ENCODE measurements at places on chromosomes 3 and 15. TPM values are rescaled to one million over a fixed set of nuclear protein-coding genes. Genes with fewer than 3 reads are reported as not detected.

EPHB3 gene
- total RNA-seq, result 45.3 TPM

LRRC2 gene
- total RNA-seq, result 4.1 TPM

RTP3 gene
- total RNA-seq, result not detected

UBAP1L gene
- total RNA-seq, result 5.6 TPM

PYGO1 gene
- total RNA-seq, result 13.1 TPM

ARRDC4 gene
- 27.7 TPM for total RNA-seq

KBTBD13 gene
- 1.2 TPM for total RNA-seq

CLDN16 gene
- total RNA-seq, result 73.5 TPM

XCR1 gene
- total RNA-seq, result 0.35 TPM

IL5RA gene
- total RNA-seq, result 0.88 TPM

TGM4 gene
- not detected for total RNA-seq

ACTRT3 gene
- total RNA-seq, result 3.0 TPM

RSL24D1 gene
- total RNA-seq, result 76.4 TPM

THBS1 gene
- 309 TPM for total RNA-seq

SELENOK gene
- 27.4 TPM for total RNA-seq

C3orf80 gene
- total RNA-seq, result 0.53 TPM

DUOXA2 gene
- total RNA-seq, result not detected

MAP1A gene
- 7.2 TPM for total RNA-seq

CCR3 gene
- total RNA-seq, result 0.47 TPM

FRMD4B gene
- 54.9 TPM for total RNA-seq

MYO5C gene
- total RNA-seq, result 21.8 TPM

P2RY1 gene
- total RNA-seq, result 6.9 TPM

SERPINI2 gene
- total RNA-seq, result 0.82 TPM

SNTN gene
- 0.12 TPM for total RNA-seq

PDCD10 gene
- total RNA-seq, result 41.5 TPM

CHRM5 gene
- not detected for total RNA-seq

TJP1 gene
- 141 TPM for total RNA-seq

MUC13 gene
- total RNA-seq, result not detected

NANOGP8 gene
- total RNA-seq, result 1.7 TPM

ESYT3 gene
- total RNA-seq, result 3.4 TPM

CHRNA5 gene
- total RNA-seq, result 2.2 TPM

RPSA gene
- 738 TPM for total RNA-seq

Measured in metanephros (tissue), 2 donors.